ENCODE measurements at places on chromosomes 7 and 10.

- peak; percentile 55 for DNase-seq
Observed at GRCh38 chr10:3948843-3949242, 163.8 kb upstream of the KLF6 start.

- DNase-seq: no peak
Observed at GRCh38 chr7:29284696-29285443, 90.3 kb downstream of the CHN2 start.

DNA sequence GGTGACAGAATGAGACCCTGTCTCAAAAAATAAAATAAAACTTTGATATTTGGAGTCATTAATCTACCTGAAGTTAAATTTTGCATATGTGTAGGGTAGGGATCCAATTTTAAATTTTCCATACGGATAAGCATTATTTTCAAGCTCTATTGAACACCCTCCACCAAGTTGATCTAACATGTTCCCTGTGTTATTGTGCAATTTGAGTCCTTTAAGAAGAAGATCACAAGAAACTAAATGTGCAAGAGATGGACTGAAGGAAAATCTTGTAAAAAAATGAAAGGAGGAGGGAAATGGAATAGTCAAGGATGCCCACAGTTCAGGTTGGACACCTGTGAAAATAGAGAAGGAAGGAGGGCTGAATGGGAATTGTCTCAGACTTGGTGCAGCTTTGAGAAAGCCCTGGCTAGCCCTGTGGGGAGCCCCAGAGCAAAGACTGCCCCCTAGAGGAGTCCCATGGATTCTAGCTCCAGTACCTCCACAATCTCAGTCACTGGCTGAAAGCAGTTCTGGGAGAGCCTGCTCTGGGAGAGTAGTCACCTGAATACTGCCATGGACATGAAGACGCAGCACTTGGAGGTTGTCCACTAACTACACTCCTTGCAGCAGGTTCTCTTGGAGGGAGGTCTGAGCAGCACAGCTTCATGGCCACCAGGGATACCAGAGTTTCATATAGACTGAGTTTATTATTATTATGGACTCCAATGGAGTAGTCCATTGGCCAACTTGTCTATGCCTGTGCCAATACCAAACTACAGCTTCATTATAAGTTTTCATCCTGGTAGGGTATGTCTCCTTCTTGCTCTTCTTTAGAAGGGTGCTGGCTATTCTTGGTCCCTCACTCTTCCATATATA is 5.7 kb upstream of the TIAL1 start:
- DNase-seq: no peak

GRCh38 chr7:121475806-121476205 is 79.7 kb upstream of the FAM3C start:
- no peak for DNase-seq

DNA sequence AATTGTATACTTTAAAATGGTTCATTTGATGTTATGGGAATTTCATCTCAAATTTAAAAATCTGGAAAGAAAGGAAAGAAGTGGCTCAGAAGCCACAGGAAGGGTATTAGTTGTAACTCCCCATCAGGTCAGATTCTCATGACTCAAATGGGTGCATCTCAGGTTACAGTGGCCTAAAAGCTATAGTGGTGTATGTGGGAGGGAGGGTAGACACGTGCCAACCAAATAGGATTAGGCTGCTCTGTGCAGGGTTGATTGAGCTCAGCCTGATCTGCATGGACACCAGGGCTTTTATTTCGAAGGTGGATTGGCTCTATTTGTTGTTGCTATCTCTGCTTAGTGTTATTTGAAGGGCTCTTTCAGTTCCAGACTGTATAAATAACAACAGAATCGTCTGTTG is 121.5 kb upstream of the PRR15 start:
- DNase-seq: no peak

- no peak for DNase-seq
Observed at GRCh38 chr7:117872561-117873309, 506 bp downstream of the CTTNBP2 start.

DNA sequence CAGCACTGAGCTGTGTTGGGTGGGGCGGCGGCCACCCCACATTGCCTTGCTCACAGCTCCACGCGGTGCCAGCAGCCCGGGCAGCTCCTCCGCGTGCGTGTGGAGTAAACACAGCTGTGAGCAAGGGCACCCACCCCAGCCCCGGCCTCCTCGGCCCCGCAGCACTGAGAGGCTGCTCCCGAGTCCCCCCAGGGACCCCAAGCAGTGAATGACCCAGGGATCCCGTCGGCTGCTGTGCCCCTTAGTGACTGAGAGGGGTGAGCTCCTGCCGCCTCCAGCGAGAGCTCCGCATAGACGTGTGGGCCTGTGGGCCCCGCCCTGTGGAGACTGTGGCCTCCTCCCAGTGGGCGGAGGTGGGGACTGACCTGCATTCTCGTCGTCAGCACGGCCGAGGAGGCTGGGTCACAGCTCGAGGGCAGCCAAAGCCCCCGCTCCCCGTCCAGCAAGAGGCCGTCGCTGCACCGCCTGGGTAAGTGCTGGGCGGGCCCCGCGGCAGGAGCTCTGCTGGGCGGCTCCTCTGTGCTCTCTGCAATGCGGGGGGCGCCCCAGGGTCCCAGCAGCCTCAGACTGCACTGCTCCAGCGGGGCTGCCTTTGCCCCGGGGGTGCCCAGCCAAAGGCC is 29.9 kb upstream of the UTF1 start:
- no peak for DNase-seq

GRCh38 chr7:23539494-23539907 is 7.7 kb upstream of the TRA2A start:
- DNase-seq: no peak

GRCh38 chr10:36455526-36456133 is 669.8 kb upstream of the ANKRD30A start:
- no peak for DNase-seq

GRCh38 chr7:17882685-17883084 is 57.6 kb downstream of the SNX13 start:
- DNase-seq: no peak

GRCh38 chr7:70719125-70719524 is 412.8 kb upstream of the GALNT17 start:
- DNase-seq: no peak

- DNase-seq: no peak
Observed at GRCh38 chr7:92698237-92698841, 108.1 kb upstream of the FAM133B start.

GRCh38 chr10:8060010-8060703 is 5.7 kb downstream of the GATA3 start:
- DNase-seq: peak; percentile 53

- no peak for DNase-seq
Observed at GRCh38 chr7:135541029-135541428, 16.7 kb upstream of the NUP205 start.

Data from activated T-cell treated with anti-CD3 and anti-CD28 coated beads, Interleukin-2, amount 50 U/mL, for 1 hour (primary cell).